ENCODE measurements at places on chromosomes 2 and 18.

DNA sequence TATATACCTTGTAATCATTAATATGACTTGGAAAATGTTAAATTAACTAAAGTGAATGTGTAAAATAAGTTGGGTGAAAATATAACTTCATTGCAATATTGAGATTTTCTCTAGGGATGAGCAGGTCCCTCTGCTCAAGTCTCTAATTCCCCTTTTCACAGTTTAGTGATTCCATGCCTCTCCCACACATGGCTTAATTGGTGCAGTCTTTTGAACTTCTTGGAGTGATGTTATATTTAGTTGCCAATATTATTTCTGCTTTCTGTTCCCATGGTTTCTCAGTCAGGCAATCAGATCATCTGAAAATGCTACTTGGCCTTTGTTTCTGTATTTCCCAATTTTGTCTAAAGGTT lies 233.7 kb upstream of the SPOPL start:
- DNase-seq: no peak

DNA sequence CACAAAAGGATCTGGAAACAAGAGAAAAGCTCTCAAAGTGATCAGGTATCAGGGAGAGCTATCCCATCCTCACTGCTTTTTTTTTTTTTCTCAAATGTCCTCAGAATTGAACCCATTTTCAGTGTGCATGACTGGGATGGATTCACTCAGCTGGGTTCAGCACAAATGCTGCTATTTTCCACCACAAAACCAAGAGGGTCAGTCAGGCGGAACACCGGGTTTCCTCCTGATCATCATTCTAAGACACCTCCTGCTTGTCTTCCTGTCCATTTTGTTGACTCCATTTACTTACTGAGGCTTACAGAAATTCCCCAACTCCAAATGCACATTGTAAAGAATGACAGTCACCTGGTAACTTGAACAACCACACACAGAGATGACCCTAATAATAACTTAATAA lies 39.9 kb downstream of the CYRIA start:
- no peak for DNase-seq

DNA sequence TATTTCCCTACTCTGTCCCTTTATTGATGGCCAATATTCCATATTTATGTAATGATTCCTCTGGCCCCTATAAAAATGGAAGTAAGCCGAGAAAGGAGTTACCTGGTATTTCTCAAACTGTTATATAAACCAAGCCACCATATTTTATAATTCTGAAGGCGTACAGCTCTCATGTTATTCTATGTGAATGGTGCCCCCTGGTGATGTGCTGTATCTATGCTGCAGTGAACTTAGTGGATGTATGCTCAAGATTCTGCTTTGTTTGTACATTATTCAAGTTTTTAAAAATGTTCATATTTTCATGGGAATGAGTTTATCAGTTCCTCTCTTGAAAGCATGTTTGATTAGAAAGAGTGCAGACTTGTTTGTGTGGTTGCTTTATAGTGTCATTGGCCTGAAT lies 194.5 kb upstream of the LRRTM1 start:
- no peak for DNase-seq

DNA sequence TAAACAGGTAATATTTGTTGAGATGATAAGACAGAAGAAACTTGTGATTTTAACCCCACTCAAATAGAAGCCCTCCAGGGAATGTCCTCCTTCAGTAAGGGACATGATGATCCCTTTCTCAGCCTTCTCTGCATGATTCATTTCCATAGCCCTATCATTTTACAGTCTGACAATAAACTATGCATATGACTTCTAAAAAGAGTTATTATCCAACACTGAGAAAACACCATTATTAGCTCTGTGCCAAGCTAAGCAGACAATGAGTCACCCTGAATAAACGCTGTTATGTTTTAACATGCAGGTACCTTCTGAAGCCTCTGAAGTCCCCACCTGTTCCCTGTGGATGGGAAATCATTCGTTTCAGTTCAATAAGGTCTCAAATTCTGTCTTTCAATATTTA lies 54.7 kb downstream of the DTNB start:
- DNase-seq: no peak

- no peak for DNase-seq
Measured at GRCh38 chr18:53004798-53005197, 664.8 kb downstream of the DCC start.

GRCh38 chr2:19866771-19867170 lies 35.0 kb downstream of the TTC32 start:
- no peak for DNase-seq

- DNase-seq: no peak
Measured at GRCh38 chr18:2881840-2882195, 35.0 kb downstream of the EMILIN2 start.

- DNase-seq: peak; percentile 70
Measured at GRCh38 chr2:113818382-113818951, 62.0 kb upstream of the SLC35F5 start.

GRCh38 chr18:9437021-9437437 lies 38.3 kb upstream of the RALBP1 start:
- no peak for DNase-seq

DNA sequence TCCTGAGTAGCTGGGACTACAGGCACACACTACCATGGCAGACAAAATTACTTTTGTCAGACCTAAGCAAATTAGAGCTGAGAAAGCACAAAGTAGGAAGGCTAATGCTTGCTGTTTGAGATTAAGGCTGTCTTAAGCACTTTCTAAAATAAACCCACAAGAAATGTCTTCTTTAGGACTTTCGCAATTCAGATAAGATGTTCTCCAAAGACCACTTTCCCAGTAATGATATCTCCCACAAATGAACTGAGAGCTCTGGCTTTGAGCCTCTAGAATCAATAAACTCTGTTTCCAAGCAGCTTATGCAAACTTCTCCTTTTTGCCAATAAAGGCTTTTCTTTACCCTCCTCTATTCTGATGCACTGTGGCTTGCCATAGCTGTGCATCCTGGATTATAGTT lies 32.0 kb upstream of the GALNT1 start:
- DNase-seq: no peak

DNA sequence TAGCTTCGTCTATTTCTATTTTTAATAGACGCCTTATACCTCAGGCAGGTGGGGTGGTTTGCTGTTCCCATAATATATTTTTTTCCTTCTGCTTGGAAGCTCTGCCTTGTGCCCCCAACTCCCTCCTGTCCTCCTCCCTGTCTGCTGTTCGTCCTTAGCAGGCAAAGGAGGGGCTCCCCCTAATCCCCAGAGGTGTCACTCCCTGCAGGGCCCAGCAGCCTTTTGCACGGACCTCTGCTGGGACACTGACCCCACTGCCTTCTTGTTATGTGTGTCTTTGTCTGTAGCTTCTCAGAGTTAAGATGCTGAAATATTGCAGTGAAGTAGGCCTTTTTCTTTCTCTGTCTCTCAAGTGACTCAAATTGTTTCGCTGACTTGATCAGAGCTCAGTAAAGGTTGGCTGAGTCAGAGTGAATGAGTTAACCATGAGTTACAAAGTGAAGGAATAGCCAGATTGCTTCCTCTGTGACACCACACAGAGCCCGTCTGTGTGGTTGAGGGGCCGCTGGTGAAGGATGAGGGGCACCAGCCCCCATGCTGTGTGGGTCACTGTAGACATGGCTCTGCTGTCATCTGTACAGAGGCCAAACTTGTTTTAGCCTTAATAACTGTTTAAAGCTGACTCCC lies 47.7 kb downstream of the PRKCE start:
- no peak for DNase-seq

GRCh38 chr18:31343454-31343853 lies 25.5 kb downstream of the DSG1 start:
- DNase-seq: no peak

GRCh38 chr18:28095631-28096030 lies 81.3 kb downstream of the CDH2 start:
- DNase-seq: no peak

DNA sequence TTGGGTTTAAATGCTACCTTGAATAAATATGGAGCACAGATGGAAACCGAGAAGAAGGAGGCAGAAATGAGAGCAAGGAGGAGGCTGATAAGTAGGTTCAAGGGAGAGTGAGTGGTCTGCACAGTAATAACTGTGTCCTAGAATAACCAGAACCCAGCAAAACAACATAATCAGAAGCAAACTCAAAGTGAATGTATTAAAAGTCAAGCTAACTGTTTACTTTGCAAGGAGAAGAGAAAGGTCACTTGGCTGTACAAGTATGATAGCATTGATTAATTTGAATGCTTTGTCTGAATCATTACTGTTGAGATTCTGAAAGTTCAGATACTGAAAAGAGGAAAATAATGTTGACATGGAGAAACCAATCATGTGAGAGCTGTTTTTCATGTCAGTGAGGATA lies 258.8 kb downstream of the PLCL1 start:
- no peak for DNase-seq

DNA sequence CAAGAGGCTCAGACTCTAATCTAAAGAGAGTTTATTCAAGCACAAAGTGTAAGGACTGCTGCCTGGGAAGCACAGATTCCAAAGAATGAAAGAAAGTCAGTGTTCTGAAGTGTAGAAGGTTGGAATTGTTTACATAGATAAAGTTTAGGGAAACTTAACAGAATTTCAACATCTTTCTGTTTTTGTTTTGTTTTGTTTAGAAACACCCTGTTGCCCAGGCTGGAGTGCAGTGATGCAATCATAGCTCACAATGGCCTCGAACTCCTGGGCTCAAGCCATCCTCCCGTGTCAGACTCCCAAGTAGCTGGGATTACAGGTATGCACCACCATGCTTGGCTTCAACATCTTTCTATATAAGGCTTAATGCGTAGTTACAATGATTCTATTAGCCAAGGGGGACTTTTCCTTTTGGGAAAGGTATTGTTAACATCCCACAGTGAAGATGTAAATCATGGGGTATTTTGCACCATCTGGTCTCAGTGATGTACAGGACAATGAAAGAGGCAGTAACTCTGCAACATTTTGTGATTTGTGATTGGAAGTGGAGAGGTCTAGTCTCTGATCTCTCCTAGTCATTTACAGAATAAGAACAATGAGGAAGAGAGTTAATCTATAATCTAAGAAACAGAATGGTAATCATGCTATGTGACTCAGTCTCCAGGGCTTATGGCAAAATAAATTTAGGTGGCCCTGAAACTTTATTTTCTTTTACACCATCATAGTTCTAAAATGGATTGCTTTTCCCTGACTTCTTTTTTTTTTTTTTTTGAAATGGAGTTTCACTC lies 45.6 kb upstream of the MSH6 start:
- no peak for DNase-seq

- DNase-seq: no peak
Measured at GRCh38 chr2:120751553-120751952, 15.9 kb downstream of the GLI2 start.

- no peak for DNase-seq
Measured at GRCh38 chr2:10972683-10973433, 61.1 kb downstream of the KCNF1 start.

DNA sequence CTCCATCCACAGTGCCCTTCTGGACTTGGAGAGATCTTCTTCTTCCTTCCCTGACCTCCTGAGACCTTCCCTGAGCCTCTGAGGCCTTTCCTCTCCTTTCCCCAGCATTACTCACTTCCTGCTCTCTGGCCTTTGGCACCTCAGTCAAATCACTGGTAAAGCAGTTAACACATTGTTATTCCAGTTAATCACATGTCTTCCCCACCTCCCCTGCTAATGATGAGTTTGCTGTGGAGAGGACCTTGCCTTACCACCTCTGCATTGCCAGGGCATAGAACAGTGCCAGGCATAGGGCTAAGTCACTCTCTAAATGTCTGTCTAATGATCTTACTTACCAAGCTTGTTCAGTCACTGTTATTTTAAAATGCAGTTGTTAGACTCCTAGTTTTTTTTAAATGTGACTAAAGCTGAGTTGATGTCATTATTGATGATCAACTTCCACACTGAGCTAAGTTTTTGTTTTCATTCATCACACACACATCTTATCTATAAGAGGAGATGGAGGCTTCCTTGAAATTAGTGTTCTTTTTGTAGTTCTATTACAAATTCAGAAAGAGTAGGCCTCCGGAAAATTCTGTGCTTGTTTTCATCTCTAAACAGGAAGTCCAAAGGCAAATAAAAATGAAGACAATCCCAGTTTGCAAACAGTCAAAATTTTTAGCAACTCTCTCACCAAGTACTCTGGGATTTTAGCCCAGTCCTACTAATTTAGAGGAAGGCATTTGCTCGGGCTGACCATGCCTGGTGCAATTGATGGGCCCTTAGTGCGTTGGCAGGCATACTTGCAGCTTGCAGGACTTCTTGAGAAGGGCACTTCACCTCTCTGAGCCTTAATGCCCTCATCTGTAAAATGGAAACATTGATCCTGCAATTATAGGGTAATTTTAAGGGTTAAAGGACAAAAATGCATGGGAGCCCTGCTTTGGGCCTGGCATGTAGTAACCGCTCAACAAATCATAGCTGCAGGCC lies 113.7 kb upstream of the SPRED2 start:
- no peak for DNase-seq

GRCh38 chr18:13638719-13639595 lies 87.4 kb downstream of the FAM210A start:
- no peak for DNase-seq

- no peak for DNase-seq
Measured at GRCh38 chr2:62303788-62304187, 107.9 kb downstream of the B3GNT2 start.

GRCh38 chr18:68721681-68722583 lies 7.0 kb upstream of the TMX3 start:
- no peak for DNase-seq

DNA sequence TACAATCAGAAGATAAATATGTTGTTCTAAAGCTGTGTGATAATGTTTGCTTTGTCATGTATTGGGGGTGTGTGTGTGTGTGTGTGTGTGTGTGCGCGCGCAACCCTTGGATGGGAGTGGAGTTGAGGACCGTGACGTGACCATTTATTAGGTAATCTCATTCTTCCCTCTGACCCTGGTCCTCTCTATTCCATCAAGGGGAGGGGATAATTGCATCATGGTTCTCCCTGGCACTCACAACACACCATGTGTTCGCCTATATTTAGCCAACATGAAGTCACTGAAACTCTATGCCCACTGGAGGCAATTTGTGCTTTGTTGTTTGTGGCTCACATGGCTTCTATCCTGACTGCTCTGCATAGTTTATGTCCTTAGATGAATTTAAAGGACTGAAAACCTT lies 79.8 kb upstream of the LRPPRC start:
- DNase-seq: no peak

GRCh38 chr2:162293122-162293786 lies 25.2 kb downstream of the IFIH1 start:
- DNase-seq: no peak

DNA sequence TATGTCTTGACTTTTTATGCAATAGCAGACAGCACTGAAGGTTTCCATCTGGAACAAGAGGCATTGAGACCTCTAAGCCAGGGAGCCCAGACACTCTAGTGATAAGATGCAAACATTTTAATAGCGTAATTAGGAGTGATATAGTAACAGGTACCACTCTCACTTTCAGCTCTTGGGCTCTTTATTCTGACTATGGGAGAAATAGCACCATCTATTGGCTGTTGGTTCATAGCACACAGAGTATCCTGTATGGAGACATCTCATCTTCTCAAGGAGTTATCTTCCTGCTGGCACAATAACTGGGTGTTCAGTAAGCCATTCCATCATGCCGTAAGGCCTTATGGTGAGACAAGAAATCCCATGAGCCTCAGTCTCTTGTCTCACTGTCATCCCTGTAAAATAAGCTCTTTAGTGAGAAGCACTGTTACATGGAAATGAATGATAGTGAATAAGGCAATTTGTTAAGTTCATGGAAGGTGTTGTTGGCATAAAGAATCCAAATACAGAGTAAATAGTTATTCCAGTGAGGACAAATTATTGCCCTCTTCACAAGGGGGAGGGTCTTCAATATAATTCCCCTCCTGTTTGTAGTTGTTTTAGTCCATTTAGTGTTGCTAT lies 48.3 kb downstream of the THUMPD2 start:
- peak; percentile 23 for DNase-seq
